ENCODE measurements at places on chromosomes 4 and X.
A peak's percentile ranks its signal among the peaks of the same experiment; 100 is the strongest.

GRCh38 chr4:147820975-147821374 is 89.1 kb downstream of the ARHGAP10 start:
- no peak for DNase-seq

DNA sequence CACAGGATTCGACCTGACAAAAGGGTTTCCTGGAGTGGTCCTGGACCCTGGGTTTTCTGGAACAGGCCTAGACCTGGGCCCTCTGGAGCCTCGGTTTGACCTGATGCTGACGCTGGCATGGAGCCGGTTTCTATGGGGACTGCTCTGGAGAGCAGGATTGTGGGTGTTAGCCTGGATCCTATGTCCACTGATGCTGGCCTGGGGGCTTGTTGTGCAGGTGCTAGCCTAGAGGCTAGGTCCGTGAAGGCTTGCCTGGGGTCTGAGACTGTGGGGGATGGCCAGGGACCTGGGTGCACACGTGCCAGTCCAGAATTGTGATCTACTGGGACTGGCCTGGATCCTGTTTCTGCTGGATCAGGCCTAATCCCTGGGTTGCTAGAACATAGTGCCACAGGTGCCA is 173.1 kb downstream of the TMEM47 start:
- DNase-seq, result no peak

- peak; percentile 31 for DNase-seq
Observed at GRCh38 chr4:118265312-118266144, 87.3 kb downstream of the PRSS12 start.

DNA sequence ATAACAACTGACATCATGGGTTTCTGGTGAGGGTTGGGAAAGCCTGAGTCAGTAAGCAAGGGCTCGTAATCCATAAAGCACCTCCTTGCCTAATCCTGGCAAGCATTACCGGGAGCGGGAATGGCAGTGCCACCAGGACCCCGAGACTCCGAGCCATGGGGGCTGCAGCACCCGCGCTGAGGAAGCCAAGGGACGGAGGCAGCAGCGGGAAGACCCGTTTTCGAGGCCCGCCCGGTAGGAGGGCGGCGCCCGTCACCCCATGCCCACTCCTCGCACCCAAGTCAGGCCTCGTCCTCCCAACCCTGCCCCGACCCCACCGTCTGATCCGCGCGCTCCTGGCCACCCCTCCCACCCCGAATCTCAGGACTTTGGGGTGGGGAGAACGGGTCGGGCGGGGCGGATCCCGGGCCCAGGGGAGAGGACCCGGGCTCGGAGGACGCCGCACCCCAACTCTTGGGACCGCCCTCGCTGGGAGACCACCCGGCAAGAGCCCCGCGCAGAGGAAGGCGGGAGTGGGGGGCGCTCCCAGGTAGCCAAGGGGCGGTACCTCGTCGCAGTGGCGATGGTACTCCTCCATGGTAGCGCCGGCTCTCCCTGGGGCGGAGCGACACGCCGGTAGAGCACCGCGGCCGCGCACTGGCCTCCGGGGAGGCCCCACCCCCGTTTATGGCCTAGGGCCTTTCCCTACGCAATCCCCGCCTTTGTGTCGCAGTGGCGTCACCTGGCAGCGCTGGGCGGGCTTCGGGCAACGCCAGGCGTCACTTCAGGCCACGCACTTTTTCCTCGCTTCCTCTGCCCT is at the start of gene DYNLT3:
Gene DYNLT3, minus strand, starts transcription at position 638 of the 799 bp plus-strand sequence. Its CDS starts 61 bp downstream, at position 577.
- DNase-seq, result peak; percentile 63

GRCh38 chr4:55910140-55910539 is 38.6 kb upstream of the CEP135 start:
- no peak for DNase-seq

- DNase-seq, result no peak
Observed at GRCh38 chrX:154596290-154596929, 11.5 kb downstream of the CTAG1A start.

DNA sequence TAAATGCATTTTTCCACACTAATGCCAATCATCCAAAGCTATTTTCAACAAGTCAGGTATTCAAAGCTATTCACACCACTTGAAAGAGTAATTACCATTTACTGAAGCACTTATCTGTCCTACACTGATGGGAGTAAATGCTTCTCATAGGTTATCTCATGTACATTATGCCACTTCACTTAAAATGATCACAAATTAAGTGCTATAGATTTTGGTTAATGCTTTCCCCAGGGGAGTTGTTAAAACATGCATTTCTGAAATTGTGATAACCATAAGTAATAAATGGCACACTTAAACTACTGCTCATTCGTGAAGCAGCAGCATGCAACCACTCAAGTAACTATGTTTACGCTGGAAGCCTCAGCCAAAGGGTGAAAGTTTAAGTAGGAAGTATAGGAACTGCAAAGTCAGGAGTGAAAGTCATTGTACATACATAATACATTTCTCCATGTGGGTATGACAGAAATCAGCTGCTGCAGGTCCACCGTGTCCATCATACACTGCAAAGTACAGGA is 6.6 kb downstream of the PPM1K start:
- no peak for DNase-seq

Data from stimulated activated CD4-positive, alpha-beta T cell treated with anti-CD3 and anti-CD28 coated beads, Interleukin-12 subunit alpha, Interleukin-12 subunit beta, amount 100 ng/mL, for 4 hours (primary cell).